ENCODE measurements at places on chromosomes 7 and 10.

DNA sequence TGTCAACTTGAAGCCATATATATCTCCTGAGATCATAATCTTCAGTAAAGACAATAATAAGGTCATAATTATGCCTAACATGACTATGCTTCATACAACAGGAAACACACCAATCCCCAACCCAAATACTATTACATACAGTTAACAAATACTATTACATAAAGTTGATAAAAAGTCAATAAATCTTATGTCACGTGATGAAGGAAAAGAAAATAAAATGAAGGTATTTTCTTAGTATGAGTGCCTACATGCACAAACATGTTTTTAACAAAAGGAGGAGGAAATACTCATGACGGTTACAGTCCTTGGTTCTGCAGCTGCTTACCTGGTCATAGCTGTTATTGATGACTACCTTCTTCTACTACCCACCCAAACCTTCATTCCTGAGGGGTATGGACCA is 810.7 kb downstream of the PHTF2 start:
- DNase-seq, result no peak

DNA sequence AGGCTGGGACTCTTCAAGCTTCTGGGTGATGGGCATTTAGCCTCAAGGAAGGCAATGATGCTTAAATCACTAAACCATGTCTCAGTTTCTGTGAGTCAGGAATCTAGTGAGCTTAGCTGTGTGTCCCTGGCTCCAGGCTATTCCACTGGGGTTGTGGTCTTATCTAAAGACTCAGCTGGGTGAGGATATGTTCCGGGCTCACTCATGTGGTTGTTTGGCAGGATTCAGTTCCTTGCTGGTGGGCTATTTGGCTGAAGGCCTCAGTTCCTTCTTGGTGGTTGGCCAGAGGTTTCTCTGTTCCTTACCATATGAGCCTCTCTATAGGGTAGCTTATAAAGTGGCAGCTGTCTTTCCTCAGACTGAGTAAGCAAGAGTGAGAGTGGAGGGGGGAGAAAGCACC is 12.0 kb downstream of the EVX1 start:
- no peak for DNase-seq

DNA sequence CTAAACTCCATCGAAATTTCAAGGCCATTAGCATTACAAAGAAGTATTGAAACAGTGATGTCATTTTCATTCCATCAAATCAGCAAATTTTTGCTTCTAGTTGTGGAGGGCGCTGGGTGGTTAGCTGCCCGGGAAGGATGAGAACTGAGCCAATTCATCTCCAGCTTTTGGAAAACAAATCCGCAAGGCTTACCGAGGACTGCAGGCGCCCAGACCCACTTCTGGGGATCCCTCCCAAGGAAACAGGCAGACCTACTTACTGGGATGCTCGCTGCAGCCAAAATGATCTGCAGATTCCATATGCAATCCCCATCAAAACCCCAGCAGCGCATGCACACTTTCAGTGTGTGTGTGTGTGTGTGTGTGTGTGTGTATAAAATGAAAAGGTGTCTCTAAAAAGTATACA is 19.2 kb downstream of the TNRC18 start:
- DNase-seq, result no peak

DNA sequence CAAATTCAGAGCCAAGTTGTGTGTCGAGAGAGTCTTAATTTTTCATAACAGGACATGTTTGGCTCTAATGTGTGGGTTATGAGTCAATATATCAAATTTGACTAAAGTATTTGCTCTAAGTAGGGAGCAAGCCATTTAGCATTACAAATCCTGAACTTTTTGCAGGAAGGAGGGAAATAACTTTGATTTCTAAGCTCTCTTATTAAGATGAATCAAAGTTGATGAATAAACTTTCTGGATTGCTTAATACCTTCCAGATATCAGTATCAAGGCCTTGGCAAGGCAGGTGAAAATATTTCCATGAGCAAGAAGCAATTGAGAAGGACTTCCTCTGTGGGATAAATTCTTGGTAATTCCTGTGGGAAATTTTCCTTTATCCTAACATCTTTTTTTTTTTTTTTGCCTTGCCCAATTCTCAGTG is 258.8 kb downstream of the AHR start:
- DNase-seq, result no peak

DNA sequence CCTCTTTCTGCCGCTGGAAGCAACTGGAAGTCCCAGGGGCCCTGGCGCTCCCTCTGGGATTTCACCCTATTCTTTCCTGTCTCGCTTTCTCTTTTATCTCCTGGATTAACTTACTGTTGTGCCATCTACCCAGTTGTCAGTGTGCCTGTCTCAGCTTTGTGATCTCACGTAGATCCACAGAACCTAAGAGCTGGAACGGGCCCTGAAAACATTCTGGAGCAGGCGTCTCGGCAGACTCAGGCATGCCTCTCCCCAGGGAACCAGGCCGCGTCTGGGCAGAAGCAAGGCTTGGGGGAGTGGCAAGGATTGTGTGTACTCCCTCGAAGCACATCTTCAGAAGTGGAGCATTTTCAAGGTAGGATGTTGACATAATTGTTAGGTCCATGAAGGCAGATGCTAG is 87.2 kb downstream of the KCNMA1 start:
- no peak for DNase-seq

Measured in hematopoietic multipotent progenitor cell (in vitro differentiated cells).